ENCODE measurements at places on chromosomes 1 and 21.
A peak's percentile ranks its signal among the peaks of the same experiment; 100 is the strongest.

- DNase-seq = peak; percentile 15
These were observed 1.3 kb upstream of the LMOD1 start for GRCh38 chr1:201947697-201948008.

DNA sequence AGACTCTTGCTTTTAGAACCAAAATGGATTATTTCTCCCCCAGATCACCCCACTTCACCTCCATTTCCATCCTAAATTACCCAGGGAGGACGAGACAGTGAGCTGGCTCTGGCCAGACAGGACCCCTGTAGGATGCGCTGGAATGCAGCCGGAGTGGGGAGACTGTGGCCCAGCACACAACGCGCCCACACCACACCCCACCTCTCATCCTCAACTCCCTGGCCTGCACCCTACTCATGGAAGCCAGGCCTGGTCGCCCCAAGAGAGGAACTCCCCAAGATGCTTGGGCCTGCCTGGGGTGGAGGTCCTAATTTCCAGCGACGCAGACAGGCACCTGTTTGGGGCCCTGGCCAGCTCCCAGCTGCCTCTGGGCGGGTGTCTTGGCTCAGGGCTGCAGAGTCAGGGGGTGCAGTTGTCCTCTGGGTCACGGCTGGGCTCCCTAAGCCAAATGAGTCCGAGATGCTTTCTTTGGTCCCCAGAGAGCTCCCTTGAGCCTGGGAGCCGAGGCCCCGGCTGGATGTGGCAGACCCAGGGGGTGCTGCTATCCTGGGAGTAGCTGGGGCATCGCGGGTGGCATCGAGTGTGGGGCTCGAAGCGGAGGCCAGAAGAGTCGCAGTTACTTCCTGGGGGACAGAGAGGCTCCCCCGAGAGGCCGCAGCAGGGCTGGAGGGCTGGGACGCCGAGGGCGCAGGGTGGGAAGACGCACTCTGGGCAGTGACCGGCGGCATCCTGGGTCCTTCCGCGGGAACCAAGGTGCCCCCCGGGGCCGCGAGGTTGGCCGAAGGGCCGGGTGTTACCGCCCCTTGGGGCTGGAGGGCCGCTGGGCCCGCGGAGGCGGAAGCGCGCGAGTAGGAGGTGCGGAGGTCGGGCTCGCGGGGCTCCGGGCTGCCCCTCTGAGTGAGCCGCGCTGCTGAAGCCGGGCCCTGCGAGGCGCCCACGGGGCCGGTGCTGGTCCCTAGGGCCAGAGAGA is 10.4 kb downstream of the CLEC20A start:
- DNase-seq = no peak

GRCh38 chr1:68454534-68454933 is 4.8 kb upstream of the RPE65 start:
- DNase-seq = no peak

DNA sequence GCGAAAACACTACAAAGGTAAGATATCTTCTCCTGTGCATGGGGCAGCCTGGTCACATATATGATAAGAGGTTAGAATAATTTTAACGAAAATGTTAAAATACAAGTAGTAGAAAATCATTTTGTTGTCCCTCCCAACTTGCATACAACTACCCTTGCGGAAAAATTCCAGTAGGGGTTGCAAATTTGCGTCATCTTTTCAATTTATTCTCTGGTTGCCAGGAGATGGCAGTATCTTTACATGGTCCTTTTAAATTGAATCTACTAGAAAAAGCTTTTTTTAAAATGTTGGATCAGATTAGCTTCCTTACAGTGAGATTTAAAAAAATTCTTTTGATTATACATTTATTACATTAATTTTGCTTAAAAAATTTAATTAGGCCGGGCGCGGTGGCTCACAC is 10.9 kb downstream of the S100PBP start:
- no peak for DNase-seq

GRCh38 chr21:36647279-36648093 is 51.4 kb upstream of the SIM2 start:
- peak; percentile 70 for DNase-seq

DNA sequence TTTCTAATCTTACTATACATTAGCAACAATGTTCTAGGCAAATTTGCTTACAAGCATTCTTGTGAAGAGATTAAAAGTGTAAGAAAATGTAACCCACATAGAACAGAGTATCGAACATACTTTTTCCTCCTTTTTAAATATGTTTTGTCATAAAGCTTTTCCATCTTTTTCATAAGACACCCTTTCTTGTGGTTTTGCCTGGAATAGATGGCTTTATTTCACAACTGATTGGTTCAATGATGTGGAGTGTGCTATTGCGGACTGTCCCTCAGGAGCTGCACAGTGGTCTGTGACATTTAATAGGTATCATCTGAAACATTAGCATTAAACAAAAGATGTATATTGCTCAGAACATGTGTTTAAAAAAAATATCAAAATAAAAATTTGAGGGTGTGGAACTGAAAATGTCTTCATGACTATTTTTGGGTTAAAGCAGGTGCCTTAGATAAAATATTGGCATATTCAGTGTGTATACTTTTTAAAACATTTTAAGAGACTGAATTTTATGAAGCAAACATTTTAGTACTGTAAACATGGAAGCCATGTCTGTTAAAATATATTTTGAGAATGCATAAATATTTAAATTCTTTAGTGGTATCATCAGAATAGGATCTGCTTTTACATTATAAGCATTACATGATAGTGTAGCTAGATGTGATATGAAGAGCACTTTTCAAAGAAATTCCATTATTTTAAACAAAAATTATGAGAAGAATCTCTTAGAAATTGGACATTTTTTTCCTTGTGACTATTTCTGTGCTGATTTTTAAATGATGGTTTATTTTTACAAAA is 48.3 kb upstream of the C1orf146 start:
- no peak for DNase-seq

GRCh38 chr1:11314959-11315358 is 42.0 kb downstream of the UBIAD1 start:
- no peak for DNase-seq

DNA sequence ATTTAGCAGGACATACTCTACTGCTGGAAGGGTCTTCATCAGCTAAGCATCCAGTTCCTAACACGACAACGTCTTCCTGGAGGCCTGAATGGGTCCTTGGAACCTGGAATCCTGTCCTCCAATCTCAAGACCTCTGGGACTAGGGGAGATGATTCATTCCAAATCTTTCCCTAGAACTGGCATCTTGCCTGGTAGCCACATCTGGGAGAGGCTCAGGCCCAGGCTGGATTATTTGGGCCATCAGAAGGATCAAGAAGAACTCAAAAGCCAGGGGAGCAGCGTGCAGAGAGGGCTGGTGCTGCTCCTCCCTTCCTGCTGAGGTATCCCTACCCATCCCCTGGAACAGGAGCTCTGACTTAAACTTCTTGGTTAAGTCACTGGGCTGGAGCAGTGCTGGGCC is 2.8 kb upstream of the PHLDA3 start:
- DNase-seq = peak; percentile 84

DNA sequence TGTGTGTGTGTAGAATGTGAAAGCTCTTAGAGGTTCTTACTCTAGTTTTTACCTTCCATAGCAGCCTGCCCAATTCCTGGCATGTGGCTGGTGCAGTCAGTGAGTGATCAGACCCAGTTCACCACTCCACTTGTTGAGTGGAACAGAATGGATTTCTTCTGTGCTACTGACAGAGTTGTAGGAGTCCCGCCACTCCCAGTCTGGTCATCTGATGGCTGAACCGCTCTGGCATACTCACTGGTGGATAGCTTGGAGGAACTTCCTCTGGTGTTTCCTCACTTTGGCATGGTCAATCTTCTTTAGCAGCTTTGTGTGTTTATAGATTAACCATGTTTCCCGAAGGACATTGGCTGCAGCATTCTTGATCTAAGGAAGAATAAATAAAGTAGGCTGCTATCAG is 106.7 kb upstream of the ADAR start:
- peak; percentile 45 for DNase-seq

DNA sequence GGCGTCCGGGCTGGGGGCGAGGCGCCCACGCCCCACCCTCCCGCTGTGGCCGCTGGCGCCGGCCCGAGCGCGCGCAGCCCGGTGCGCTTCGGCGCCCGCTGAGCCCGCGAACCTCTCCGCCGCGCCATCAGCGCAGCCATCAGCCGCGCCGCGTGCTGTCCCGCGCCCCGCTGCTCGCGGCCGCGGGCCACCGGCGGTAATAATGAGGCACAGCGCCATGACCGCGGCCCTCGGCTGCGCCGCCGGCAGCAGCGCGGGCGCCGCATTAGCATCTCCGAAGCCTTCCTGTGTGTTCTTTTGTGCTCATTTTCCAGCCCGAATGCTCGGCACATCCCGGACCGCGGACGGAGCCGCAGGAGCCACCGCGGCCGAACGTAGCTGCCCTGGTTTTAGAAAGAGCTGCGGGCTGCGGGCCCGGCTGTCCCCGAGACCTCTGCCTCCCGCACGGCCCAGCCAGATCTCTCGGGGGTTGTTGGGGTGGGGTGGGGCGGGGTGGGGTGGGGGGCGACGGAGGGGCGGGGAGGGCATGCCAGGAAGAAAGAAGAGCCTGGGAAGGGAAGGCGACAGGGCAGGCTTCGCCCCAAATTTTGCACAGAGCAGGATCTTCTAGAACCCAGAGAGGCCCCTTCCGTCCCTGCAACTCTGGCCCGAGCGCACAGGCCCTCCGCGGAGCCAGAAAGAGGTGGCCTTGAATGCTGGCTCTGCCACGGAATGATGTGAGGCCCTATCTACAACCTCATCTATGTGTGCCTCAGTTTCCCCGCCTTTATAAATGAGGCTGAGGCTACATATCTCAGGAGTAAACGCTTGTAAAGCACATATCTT is 55.3 kb downstream of the RRAGC start:
- DNase-seq = peak; percentile 7

DNA sequence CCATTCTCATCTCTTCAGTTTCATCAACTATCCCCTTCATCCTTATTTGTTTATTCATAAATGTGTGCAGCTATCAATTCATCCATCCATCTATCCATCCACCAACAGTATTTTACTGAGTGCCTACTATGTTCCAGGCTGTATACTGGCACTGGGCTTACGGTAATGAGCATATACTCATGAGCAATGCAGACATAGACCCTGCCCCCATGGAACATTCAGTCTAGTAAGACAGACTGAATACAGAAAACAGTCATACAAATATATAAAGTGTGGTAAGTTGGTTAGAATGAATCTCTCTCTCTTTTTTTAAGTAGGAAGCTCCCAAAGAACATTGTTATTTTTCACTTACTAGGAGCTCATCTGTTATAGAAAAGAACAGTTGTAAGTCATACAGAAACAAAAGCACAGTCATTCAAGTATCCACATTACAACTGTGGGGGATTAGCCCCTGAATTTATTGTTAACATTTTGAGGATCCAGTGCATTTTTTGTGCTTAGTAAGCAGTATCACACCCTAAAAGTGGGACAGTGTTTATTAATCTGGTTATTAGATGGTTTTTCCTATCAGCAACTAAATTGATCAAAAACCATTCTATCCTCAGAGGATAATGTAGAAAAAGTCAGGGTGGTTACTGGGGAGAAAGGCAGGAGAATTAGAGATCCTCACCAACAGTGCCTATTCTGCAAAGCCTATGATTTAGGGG is 3.6 kb downstream of the SLC16A4 start:
- no peak for DNase-seq

- DNase-seq = no peak
These were observed 45.6 kb downstream of the XCL2 start for GRCh38 chr1:168498159-168498631.

GRCh38 chr1:101444381-101444780 is 207.6 kb downstream of the S1PR1 start:
- DNase-seq = no peak

DNA sequence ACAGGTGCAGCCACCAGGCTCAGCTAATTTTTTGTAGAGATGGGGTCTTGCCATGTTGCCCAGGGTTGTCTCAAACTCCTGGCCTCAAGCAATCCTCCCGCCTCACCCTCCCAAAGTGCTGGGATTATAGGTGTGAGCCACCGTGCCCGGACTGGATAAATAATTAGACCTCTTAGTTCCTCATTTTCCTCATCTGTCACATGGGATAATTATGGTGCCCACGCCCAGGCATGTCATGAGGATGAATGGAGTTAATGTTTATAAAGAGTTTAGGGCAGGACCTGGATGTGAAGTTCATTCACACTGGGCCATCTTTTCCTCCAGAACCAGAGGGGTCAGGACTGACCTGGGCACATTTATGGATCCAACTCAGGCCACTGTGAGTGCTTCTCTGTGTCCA is 23.7 kb downstream of the PADI3 start:
- DNase-seq = no peak

DNA sequence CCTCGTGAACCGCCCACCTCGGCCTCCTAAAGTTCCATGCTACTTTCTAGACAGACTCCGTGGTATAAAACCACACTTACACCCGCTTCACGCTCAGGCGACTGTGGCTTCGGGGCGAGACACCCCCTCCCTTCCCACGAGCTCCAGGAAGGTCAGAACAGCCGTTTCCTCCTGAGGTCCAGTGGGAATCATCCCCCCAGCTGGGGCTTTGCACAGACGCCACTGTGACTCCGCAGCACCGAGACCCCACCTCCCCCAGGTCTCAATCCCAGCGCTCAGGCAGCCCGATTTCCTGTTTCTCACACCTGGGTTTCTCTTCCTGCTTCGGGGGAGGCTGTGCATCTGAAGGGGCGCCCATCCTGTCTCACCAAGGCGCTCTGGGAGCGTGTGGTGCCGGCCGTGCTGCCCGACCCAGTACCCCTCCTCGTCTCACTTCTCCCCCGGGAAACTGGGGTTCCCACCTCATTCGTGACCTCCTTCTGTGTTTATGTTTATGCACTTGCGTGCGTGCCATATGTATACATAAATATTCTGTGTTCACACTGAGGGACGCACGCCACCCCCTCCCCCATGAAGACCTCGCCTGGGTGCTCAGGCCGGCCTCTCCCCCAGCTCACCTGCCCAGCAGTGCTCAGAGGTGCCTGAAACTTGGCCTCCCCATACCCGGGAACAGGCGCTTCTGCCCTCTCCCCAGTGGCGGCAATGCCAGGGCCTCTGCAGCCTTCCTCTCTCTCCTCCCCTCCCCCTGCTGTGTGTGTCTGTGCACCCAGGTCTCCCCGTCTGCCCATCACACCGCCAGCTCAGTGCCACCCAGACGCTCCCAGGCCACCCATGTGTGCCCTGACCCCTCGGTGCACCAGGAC is 14.6 kb downstream of the SLC35E2B start:
- DNase-seq = no peak

GRCh38 chr1:75074831-75075395 is 59.3 kb upstream of the LHX8 start:
- no peak for DNase-seq

DNA sequence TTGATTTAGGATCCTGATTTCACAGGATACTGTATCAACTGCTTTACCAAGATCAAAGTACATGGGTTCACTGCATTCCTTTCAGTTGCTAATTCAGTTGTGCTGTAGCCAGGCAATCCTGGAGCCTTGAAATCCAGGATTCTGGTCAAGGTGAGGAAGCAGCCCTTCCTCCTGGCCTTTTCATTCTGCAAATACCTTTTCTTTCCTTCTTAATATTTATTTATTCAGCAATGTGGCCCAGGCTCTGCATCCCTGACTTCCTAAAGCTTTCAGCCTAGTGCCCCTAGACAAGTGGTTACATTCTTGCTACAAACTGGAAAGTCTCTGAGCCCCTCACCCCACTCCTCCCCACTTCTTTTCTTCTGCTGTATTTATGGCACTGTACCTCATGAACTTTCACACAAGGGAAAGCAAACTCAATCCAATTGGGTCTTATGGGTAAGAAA is 16.2 kb downstream of the LRRC8D start:
- no peak for DNase-seq

- DNase-seq = no peak
These were observed 2.2 kb upstream of the ZBTB21 start for GRCh38 chr21:42012344-42012743.

All from EL (cell line).